ENCODE measurements at places on chromosomes 2 and 18.
A peak's percentile ranks its signal among the peaks of the same experiment; 100 is the strongest.

DNA sequence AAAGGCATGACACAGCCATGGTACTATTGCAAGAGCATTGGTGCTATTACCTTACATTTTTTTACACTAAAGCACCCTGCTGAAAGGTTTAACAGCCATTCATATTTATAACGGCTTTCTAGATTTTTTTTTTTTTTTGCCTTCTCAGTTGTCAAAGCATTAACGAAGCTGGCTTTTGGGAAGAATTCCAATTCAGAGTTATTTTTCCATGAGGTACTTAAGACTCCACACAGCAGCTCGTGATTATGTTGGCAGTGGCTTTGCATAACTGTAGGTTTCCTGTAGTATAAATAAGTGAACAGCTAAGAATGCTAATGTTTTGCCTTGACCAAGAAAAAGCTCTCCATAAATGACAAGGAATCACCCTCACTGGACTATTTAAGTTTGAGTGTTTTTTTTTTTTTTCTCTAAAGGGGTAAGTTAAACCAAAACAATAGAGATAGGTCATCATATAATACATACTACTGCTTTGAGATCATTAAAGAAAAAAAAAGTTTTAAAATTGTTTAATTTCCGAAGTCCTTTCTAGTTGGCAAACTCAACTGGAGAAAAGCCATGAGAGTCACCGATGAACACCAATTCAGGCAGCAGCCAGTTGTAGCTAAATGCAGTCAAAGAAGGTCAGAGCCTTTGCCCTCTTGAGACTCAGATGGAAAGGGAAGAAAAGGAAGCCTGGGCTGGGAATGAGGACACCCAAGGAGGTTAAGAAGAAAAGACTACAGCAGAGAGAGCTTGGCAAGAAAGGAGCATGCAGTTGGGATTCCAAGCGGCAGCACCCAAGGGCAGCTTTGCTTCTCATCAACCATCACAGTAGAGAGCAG is 187.4 kb upstream of the NCKAP5 start:
- peak; percentile 19 for DNase-seq

- peak; percentile 93 for DNase-seq
These were observed 53.1 kb downstream of the HPCAL1 start for GRCh38 chr2:10355471-10356438.

GRCh38 chr2:169452080-169452479 is 27.2 kb upstream of the BBS5 start:
- DNase-seq, result peak; percentile 50

DNA sequence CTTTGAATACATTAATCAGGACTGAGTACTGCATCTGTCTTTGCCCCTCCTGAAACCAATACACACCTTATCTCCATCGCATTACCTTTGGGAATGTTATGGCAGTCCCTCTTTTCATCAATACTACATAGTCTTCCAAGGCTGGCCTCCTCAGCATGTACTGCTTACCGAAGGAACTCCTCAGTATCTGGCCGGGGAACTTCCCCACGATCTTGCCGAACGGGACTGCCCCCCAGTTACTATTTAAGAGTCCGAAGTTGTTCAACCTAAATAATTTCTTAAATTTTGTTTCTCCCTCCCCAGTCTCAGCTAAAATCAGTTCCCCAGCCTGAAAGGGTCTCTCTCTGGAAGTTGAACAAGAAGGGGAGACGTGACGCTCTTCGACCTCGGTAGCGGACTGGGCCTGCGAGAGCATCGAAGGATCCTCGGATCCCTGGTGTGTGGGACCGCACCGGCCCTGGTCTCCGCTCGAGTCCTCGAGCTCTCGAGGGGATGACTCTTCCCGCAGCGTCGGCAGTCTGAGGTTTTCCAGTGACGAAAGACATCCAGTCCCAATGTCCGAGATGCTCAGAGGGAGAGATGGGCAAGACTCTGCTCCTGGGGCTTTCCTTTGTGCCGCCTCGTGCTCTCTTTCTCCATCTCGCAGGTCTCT is 489 bp downstream of the TRMT61B start:
- DNase-seq, result no peak

DNA sequence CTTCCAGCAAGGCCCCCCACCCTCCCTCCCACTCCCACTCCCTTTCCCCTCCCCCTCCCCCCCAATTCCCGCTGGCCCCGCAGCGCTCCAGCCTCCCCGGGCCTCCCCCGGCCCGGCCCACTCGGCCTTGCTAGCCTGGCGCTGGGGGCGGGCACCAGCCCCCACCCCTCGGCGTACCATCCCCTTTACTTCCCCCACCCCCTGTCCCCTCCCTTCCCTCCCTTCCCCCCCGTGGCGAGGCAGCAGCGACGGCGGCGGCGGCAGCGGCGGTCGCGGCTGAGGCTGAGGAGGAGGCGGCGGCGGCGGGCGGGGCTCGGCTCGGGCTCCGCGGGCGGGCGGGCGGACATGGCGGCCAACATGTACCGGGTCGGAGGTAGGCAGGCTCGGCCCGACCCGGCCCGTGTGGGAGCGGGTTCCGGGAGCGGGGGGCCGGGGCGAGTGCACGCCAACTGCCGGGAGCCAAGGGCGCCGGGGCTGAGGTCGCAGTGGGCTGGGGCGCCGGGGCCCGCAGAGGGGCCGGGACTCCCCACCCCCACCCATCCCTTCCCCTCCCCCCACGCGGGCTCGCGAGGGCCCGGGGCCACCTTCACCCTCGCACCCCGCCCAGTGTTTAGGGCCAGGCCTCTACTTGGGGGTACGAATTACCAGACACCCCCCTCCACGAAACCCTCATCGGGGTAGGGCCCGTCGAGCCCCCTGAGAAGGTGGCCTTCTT is at the start of gene MTA3:
Gene MTA3, plus strand, starts transcription at position 232 of the 715 bp plus-strand sequence. Its CDS starts 114 bp downstream, at position 346.
- peak; percentile 22 for DNase-seq

GRCh38 chr2:174493549-174494331 is 6.9 kb upstream of the GPR155 start:
- no peak for DNase-seq

DNA sequence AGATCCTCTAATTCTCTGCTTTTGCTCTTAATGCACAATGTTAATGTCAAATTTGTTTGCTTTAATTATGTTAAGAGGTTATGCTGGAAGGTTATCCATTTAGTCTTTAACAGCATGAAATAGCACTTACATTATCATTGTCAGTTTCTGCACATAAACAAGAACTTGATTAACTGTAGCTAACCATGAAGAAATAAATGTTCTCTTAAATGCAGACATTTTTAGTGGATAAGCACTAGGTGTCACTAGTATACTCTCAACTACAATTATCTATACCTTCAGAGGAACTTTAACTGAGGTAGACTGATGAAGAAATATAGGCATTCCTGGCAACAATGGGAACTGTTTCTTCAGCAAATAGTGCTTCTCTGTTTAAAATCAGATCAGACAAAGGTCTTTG is 178.8 kb upstream of the CHST9 start:
- DNase-seq, result no peak

DNA sequence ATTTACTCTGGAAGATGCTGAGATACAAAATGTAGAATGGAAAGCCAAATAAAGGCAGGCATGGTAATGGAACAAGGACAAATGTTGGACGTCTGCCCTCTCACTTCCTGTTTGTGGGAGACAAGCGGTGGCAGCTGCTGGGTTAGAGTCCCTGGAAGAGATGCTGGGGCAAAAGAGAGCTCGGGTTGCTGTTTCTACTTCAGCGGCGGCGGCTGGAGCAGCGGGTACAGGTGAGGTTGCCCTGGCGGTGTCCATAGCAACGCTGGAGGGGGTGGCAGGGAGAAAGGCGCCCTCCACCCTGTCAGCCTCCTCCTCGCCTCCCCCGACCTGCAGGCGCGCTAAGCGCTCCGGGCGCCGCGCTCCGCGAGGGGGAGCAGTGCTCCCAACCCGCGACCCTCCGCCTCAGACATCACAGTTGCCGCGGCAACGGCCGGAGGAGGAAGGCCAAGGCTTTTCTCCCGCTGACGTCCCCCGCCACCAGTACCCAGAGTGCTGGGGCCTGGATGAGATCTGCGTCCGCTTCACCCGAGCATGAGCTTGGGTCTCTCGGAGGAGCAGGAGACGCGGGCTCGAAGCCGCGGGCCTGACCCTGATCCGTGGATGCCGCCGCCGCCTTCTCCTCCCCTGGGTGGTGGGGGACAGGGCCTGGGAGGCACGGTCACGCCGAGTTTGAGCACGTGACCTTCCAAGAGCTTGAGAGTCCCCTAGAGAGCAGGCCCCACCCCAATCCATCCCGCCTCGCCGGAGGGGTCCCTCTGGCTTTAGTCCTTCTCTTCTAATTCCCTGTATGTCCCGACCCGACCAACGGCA is 65.6 kb downstream of the NOL4 start:
- DNase-seq, result peak; percentile 94

DNA sequence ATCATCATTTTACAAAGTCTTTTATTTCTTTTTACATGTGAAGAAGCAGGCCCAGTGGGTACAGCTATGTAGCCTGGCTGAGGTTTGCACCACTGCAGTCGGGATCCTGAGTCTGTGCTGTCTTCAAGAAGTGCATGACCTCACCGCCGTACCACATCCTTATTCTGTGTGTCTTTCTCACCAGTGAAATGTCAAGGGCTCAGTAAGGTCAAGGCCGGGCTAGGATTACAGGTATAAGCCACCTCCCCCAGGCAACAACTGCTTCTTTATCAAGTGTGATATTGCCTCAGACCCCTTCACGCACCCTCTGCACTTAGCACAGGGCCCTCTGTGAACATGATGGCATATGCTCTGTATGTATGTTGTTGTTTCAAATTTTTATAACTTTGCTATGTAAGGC is 76.7 kb downstream of the PIEZO2 start:
- no peak for DNase-seq

GRCh38 chr18:27865431-27865830 is 311.5 kb downstream of the CDH2 start:
- DNase-seq, result no peak

DNA sequence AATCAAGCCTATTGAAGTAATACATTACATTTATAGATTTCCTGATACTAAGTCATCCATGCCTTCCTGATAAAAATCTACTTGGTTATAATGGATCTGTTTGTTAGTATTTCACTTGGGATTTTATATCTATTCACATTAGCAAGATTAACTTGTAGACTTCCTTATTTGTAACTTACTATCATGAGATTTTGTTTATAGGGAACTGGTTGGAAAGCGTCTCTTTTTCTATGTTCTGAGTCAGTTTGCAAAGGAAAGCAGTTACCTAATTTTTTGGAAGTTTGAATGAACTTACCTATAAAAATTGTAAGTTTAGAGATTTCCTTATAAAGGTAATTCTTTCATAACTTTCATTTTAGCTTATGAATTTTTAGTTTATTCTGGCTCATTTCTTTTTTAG is 141.4 kb downstream of the SMAD7 start:
- DNase-seq, result no peak

DNA sequence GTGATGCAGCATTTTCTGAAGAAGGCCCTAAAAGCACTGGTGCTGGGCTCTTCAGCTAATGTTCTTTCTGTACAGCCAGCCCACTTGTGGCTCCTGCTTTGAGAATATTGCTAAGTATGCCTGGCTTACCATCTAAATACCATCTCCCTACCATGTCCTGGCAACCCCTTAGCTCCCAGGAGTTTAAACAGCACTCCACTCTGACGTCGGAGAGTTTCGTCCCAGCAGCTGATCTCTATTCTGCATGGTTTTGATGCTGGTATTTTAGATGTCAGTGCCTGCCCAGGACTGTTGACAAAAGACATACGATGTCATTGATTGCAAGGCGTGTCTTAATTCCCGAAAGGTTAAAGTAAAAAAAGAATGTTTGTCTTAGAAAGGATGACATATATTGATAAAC is 47.0 kb upstream of the AFF3 start:
- DNase-seq, result no peak

DNA sequence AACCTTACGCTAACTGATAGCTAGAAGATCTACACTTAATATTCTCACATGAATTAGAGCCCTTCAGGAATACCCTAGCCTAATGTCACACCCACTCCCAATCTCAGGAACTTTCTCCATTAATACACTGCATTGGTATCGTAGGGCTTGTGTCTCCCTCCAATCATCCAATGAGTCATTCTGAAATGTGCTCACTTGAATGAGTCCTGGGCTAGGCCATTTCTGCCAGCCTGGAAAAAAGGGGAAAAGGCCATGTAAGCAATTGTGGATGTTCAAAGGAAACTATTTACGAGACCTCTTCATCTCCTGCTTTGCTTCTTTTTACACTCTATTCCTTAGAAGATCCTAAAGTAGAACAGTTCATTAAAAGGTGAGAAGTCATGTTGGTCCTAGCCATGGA is 18.8 kb downstream of the ZEB2 start:
- DNase-seq, result no peak

DNA sequence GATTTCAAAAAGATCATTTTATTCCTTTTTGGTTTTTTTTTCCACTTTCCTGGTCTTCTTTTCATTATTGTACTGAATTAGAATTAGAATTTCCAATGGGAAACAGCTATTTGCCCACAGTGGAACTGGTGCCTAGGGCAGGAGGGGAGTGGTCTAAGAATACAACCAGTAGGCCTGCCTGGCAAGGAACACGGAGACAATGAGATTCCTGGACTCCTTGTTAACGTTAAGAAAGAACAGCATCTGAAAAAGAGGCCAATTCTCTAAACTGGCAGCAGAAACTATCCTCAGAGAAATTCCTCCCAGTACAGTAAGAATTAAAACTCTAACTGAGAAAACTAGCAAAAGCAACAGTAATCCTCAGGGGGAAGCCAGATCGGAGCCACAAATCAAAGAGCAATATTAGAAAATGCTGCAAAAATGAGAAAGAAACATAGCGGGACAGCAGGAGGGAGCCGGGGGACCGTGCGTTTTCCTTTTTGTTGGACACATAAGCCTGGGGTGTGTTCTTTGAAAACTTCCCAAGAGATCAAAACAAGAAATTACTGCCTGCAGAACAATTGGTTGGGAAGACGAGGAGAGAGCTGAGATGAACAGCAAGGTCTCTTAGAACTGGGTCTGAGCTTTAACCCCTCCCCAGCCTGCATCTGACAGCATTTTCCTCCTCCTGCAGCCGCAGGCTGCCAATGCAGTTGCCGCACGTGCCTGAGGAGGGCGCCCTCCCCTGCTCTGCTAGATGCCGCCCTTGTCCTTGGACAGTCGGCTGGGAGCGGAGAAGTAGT is 776.0 kb downstream of the TSN start:
- DNase-seq, result no peak

DNA sequence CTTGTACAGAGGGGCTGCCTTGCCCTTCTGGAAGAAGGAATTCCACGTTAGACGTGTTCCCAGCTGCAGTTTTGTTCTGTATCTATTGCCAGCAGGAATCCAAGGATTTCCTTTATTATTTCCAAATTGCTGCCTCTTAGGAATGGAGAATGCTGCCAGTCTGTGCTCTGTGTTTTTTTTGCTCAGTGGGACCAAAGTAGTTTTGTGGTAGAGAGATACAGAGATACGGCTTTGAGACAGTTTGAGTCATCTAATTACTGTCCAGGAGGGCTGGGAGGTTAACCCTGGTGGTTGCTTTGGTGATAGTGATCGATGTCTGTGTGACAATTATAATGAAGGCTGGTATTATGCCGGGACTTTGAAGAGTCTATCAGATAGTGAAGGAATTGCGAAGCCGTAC is 26.3 kb downstream of the ASAP2 start:
- no peak for DNase-seq

- no peak for DNase-seq
These were observed 235.0 kb downstream of the MYCN start for GRCh38 chr2:16175247-16175825.

GRCh38 chr2:172998547-172999272 is 76.9 kb upstream of the MAP3K20 start:
- DNase-seq, result peak; percentile 13

GRCh38 chr2:46663614-46664013 is 184.2 kb downstream of the TMEM247 start:
- DNase-seq, result no peak
